ENCODE measurements at places on chromosomes 16 and 17.

GRCh38 chr16:84446596-84447392 lies 57.7 kb downstream of the MEAK7 start:
- no peaks in the 10 kb centered on the region for H3K4me1 ChIP-seq
- H3K27ac ChIP-seq: no peak overlapping the region
- H3K36me3 ChIP-seq: no peaks in the 10 kb centered on the region

DNA sequence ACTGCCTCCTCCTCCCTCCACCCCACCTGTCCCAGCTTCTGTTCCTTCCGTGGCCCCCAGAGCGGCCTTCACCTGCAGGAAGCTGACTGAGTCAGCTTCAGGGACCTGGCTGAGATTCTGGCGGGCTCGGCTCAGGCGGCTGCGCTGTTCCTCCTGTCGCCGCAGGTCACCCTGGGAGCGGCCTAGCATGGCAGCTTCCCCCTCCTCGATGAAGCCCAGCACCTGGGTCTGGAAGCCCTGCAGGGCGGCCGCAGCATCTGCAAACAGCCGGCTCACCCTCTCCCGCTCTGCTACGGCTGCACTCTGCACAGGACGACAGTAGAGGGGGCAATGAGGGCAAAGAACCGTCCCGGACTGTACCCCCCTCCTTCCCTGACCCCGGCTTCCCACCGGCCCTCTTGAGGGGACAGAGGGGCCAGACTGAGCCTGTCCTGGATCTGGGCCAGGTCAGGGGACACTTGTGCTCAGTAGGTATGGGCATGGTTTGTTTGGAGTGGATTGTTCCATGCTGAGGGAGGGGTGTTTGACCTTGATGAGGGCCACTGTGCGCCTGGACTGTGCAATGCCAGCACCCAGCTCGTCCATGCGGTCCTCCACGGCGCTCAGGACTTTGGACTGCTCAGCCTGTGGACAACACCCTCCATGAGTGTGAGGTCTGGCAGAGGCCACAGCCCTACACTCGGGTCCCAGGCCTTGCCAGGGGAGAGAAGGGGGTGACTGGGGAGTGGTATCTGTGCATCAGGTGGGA lies 2.0 kb downstream of the TRIM47 start:
- H3K27ac ChIP-seq: peak overlapping the region; percentile 79
- H3K4me3 ChIP-seq: peak overlapping the region; percentile 82
- no peaks in the 10 kb centered on the region for H3K36me3 ChIP-seq
- peaks cover 8% of the 10 kb centered on the region for H3K27me3 ChIP-seq
- peak; percentile 50 for DNase-seq
- peaks cover 28% of the 10 kb centered on the region for H3K4me1 ChIP-seq

DNA sequence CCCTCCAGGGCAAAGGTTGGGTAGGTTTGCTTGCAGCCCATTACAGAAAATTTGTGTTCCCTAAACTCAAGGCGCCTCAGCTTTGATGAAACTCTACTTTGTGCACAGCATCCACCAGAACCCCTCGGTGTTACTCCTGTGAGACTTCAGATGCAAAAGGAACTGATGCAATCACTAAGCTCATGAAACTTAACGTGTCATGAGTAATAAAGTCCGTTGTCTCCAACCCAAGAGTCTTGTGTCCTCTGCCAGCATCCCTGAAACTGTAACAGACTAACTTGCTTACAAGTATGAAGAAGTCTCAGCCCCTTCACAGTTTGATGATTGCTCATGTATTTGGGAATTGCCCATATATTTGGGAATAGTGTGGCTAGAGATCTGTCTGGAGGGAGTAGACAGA lies 74.8 kb upstream of the MARCHF10 start:
- H3K27ac ChIP-seq: no peak overlapping the region
- peaks cover 8% of the 10 kb centered on the region for H3K27me3 ChIP-seq
- H3K36me3 ChIP-seq: no peaks in the 10 kb centered on the region
- no peak overlapping the region for H3K4me3 ChIP-seq

- no peak overlapping the region for H3K4me3 ChIP-seq
- DNase-seq: no peak
- H3K27ac ChIP-seq: no peak overlapping the region
- no peaks in the 10 kb centered on the region for H3K4me1 ChIP-seq
- peaks cover 20% of the 10 kb centered on the region for H3K27me3 ChIP-seq
Observed at GRCh38 chr16:19382084-19382801, 35.4 kb upstream of the TMC5 start.

DNA sequence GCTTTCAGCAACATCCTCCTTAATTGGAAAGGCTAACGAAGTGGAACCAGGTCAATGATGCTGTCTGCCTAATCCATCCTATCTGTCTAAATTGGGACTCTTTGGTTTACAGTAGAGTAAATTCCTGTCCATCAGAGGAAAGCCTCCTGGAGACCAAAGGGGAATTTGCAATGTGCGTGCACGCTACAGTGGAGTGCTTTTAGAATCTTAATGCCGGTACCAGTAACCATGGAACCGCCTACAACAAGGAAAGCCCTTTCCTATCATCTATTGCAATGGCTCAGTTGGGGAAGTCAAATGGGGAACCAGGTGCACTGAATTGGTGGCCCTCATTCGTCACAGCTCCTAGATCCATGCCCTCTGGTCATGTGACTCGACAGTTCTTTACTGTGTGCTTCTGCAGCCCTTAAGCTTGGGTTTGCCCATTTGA lies 110.1 kb downstream of the XYLT1 start:
- peaks cover 75% of the 10 kb centered on the region for H3K4me1 ChIP-seq
- peaks cover 9% of the 10 kb centered on the region for H3K36me3 ChIP-seq
- peak overlapping the region; percentile 62 for H3K27ac ChIP-seq
- peak overlapping the region; percentile 13 for H3K4me3 ChIP-seq
- DNase-seq: no peak

- no peak for DNase-seq
- no peak overlapping the region for H3K4me3 ChIP-seq
- H3K4me1 ChIP-seq: no peaks in the 10 kb centered on the region
- peaks cover 5% of the 10 kb centered on the region for H3K27me3 ChIP-seq
- no peak overlapping the region for H3K27ac ChIP-seq
- H3K36me3 ChIP-seq: no peaks in the 10 kb centered on the region
Observed at GRCh38 chr17:59494757-59495368, 70.5 kb upstream of the DHX40 start.

DNA sequence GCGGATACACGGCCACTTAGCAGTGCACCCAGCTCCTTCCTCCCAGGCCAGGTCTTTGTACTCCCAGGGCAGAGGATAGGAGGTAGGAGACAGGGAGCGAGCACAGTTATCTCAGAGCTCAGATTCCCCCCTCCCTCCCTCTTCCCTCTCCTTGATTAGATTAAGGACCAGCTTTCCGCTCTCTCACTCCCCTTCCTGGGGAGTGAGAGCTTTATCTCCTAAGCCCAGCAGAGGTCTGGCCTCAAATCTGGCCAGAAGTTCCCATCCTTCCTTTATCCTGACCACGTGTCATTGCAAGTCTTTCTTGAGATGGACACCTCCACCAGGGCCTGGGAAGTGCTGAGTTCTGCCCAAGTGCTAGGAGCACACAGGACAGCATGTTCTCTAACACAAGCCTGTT lies 5.1 kb downstream of the ARL4D start:
- H3K4me3 ChIP-seq: no peak overlapping the region
- H3K4me1 ChIP-seq: peaks cover 32% of the 10 kb centered on the region
- peaks cover 10% of the 10 kb centered on the region for H3K27me3 ChIP-seq
- no peak for DNase-seq
- no peak overlapping the region for H3K27ac ChIP-seq

DNA sequence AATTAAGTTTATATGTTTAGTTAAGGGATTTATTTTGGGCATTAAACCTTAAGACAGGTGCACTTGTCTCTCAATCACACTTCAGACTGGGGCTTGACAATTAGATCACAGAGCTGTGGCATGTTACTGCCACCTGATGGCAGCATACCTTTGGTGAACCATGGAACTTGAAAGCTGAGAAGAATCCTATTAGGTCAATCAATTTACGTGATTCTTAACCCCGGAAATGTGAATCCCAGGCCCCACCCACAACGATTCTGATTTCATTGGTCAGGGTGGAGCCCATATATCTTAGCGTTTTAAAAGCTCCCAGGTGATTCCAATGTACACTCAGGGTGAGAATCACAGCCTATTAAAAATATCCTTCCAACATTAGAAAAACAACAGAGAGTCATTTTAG lies 91.0 kb downstream of the GSG1L start:
- H3K27ac ChIP-seq: no peak overlapping the region
- H3K27me3 ChIP-seq: peaks cover 6% of the 10 kb centered on the region
- DNase-seq: no peak
- no peak overlapping the region for H3K4me3 ChIP-seq
- no peaks in the 10 kb centered on the region for H3K4me1 ChIP-seq
